ENCODE measurements at places on chromosomes 5 and 9.

GRCh38 chr5:57441557-57441956, 41.1 kb downstream of the ACTBL2 start:
- no peak for DNase-seq

- DNase-seq = peak; percentile 79
Measured at GRCh38 chr5:4700069-4700468, 440.1 kb upstream of the ADAMTS16 start.

DNA sequence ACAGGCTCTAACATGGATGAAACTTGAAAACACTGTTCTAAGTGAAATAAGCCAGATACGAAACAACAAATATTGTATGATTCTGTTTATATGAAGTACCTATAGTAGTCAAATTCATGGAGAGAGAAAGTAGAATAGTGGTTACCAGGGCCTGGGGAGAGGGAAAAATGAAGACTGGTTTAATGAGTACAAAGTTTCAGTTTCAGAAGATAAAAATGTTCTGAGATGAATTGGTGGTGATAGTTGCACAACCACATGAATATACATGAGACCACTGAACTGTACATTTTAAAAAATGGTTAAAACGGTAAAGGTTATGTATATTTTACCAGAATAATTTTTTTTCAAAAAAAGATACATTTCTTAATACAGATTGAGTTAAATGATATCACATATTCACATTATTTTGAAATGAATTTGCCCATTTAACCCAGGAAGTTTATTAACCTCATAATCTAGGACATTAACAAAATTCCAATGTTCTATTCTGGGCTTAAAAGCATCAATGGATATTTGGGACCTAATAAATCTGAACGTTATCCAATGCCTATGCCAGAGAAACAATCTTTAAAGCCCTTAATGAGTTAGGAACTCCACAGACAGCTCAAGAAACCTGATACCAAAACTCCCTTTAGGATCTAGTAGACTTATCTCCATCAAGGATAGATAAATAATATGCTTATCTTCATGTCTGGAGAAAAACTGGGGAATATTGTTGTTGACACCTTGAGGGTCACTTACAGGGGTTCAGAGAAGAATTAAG, 521.3 kb downstream of the EFNA5 start:
- no peak for DNase-seq

DNA sequence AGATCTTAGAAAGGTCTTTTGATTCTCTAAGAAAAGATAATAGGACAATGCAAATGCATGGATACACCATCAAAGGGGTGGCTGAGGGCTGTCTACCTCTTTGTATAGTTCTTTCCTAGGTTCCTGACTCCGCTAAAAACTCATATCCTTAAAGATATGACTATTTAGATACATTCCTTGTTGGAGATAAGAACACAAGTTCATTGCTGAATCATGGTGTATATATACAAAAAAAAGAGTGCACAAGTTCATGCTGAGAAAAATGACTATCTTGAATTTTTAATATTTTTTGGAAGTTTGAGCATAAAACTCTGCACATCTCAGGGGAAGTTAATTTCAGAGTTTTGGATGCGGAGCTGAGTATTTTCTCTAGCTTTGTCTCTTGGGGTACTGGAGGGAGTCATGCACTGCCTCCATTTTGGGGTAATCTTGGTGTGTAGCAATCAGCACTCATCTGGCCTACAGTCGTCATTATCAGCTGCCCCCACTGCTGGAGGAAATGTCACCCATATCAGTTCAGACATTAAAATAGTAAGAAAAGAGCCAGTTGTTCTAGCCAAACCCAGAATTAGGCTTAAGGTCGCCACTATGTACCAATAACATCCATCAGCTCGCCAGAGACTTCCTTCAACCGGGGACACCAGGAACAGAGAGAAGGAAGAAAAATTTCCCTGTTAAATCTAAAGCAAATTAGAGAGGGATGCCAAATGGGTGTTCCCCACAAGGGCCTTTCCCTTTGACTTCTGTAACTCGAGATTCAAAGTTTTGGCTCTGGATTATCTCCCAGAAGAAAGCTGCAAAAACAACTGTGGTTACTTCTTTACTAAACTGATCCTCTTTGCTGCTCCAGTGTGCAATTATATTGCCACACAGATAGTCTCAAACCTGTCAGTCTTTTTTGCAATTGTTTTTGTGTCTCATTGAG, 49.0 kb downstream of the PTTG1 start:
- no peak for DNase-seq

GRCh38 chr5:38013107-38013506, 173.3 kb upstream of the GDNF start:
- DNase-seq = no peak

DNA sequence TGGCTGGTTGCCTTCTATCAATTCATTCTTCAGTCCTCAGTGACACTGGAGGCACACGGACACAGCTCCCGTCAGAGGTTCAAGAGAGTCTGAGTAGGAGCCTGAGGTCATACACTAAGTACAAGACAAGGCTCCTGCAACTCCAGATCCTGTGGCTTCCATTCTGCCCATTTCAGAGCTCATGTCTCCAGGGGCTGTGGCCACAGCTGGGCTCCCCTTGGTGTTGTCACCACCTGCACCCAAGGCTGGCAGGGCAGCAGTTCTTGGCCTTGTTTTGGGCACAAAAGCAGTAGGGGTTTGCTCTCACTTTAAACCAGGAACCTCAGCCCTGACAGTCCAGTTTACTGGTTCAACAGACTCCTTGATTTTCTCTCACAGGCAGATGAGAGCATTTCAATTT, 189.6 kb downstream of the ICE1 start:
- DNase-seq = no peak

GRCh38 chr5:66945389-66946349, 250.9 kb downstream of the CD180 start:
- no peak for DNase-seq

DNA sequence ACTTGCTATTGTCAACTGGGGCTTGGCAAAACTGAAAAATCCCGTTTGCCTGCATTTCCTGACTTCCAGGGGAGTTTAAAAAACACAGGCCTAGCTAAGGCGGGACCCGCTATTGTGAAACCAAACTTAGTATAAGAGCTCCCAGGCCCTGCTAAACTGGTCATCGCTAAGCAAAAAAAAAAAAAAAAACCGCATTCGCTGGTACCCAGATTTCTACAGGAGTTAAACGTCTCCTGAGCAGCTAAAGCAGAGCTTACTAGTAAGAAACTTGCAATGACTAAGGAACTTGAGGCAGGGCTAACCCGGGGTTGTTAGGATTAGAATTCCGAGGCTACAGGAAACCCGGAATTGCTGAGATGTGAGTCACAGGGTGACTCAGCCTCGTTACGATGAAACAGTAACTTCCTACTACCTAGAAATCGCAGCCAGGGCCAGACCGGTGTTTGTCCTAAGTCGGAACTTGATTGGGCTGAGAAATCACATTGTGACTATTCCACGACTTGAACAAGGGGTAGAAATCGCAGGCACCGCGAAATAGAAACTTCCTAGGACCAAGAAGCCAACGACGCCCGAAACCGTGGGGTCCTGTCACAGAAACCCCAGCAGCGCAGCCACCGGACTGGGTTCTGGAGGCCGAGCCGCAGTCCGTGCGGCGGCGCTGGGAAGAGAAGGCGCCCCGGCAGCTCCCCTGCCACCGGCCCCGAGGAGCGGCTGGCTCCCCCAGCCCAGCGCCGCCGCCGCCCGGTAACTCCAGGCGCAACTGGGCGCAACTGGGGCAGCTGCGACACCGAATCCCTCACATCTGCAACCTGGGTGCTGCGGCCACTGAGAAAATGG, 89.4 kb downstream of the ANXA2R start:
- peak; percentile 68 for DNase-seq

- DNase-seq = no peak
Measured at GRCh38 chr9:83032065-83032625, 30.8 kb downstream of the RASEF start.

- no peak for DNase-seq
Measured at GRCh38 chr9:35002623-35003022, 13.1 kb downstream of the DNAJB5 start.

GRCh38 chr9:78089111-78089510, 57.5 kb upstream of the GNAQ start:
- no peak for DNase-seq

GRCh38 chr5:133847301-133847700, 121.1 kb downstream of the C5orf15 start:
- no peak for DNase-seq

- no peak for DNase-seq
Measured at GRCh38 chr9:95036676-95037075, 280.8 kb downstream of the FANCC start.

GRCh38 chr5:148416921-148417320, 33.2 kb downstream of the FBXO38 start:
- DNase-seq = no peak

DNA sequence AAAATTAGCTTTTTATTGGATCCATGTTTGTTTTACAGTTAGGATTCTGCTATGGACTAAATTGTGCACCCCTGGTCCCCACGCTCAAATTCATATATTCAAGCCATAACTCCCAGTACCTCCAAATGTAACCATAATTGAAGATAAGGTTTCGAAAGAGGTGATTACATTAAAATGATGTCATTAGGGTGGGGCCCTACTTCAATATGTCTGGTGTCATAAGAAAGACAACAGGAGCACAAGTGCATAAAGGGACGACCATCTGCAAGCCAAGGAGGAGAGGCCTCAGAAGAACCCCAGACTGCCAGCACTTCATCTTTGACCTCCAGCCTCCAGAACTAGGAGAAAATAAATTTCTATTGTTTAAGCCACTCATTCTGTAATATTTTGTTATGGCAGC, 7.4 kb upstream of the HNRNPA0 start:
- DNase-seq = no peak

- no peak for DNase-seq
Measured at GRCh38 chr5:135705941-135706466, 127.2 kb upstream of the CXCL14 start.

GRCh38 chr5:144710637-144711036, 540.0 kb downstream of the KCTD16 start:
- no peak for DNase-seq

DNA sequence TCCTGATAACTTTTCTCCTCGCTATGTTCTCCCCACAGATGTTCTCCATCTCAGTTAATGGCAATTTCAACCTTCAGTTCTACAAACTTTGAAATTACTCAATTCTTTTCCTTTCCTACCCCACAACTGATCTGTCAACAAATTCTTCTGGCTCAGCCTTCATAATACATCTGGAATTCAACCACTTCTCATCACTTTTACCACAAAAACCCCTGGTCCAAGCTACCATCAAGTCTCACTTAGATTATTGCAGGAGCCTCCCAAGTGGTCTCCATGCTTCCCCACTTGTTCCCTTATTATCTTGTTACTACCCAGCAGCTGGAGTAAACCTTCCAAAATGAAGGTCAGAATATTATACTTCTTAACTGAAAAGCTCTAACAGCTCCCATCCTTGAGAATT, 110.1 kb downstream of the FBN2 start:
- no peak for DNase-seq

DNA sequence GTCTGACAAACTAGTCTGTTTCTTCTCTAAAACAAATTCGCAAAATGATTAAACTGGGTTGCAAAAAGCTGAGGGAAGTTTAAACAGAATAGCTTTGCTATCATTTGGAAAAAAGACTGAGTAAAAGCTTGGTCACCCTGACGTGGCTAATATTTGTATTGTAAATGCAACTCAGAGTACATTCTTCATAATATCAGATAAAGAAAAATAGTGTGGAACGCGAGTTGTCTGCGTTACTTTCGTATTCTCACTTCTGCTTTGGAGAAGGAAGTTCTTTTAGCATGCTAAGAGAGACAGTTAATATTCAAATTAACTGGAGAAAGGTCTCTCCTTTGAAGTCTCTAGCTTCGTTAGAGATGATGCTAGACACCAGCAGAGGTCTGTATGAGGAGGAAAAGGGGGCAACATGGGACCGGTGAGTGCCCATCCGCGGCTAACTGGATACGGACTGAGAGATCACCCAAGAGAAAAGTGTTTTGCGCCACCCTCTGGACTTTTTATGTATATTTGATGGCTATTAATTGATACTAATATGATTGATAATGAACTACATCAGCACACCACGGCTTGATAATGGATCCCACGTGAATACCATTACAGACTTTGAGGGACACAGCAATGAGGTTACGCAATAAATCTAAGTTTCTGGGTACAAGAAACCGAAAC, 2.9 kb upstream of the CNTRL start:
- DNase-seq = no peak

DNA sequence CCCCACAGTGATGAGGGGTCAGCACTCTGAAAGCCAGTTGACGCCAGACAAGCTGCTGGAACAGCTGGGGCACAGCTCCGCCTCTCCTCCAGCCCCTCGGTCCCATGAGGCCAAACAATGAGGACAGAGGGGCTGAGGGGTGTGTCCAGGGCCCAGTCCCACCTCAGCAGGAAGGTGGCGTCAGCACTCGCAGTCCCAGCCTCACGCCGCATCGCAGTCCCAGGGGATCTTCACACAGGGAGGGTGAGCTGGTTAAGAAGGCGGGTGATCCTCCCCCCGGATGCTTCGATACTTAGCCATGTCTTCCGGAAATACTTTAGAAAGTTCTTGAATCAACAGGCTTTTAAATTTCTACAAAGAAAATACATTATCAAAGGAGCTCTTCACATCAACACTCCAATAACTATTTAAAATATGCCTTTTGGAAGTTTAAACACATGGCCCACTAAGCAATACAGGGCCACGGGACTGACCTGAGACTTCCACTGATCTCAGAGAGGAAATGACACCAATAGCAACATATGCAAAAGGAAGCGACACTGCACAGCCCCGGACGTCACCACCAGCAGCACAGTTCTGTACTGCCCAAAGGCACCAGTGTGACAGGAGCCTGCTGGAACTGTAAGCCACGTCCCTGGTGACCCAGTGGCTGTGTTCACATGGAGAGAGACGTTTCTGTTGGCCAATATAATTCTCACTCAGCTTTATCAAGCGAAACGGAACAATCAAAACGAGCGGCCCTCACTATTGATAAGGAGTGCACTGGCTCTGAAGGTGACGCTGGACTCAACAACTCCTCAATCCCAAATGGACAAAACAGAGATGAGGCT, 5.9 kb downstream of the MED10 start:
- no peak for DNase-seq

DNA sequence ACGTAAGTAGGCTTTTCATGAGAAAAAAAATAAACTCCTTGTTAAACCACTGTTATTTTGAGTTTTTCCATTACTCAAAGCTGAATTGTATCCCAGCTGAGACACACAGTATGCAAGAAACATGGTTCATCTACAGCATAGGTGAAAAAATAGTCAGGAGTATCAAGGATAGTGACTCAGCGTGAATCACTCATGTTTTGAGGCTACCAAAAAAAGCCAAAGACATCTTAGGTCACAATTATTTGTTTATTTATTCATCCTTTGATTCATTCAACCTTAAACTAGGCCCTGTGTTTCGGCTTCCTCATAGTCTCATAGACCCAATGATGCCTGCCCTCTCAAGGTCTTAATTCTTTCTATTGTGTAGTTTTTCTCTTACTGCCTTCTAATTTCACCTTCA, 32.9 kb upstream of the STX17 start:
- no peak for DNase-seq

GRCh38 chr9:91071184-91071990, 269.8 kb downstream of the SYK start:
- no peak for DNase-seq
